ENCODE measurements at places on chromosomes 13 and 19. TPM values are rescaled to one million over a fixed set of nuclear protein-coding genes. Genes with fewer than 3 reads are reported as not detected.

The ARL11 gene
- 2.1 TPM for total RNA-seq

The PDE4C gene
- total RNA-seq: 0.14 TPM

The ZNF540 gene
- total RNA-seq: 1.5 TPM

The ZNF709 gene
- 1.9 TPM for total RNA-seq

DNA sequence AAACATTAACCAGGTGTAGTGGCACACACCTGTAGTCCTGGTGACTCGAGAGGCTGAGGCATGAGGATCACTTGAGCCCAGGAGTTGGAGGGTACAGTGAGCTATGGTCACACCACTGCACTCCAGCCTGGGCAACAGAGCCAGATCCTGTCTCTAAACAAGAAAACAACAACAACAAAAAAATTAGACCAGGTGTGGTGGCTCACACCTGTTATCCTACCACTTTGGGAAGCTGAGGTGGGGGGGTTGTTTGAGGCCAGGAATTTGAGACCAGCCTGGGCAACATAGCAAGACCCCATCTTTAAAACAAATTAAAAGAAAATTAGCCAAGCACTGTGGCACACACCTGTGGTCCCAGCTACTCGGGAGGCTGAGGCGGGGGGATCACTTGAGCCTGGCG, 20.8 kb upstream of the PTPRS start:
- H3K4me1 ChIP-seq: no peaks in the 10 kb centered on the region
- H3K27me3 ChIP-seq: no peaks in the 10 kb centered on the region
- no peak for DNase-seq
- H3K36me3 ChIP-seq: no peaks in the 10 kb centered on the region

- no peak overlapping the region for H3K27ac ChIP-seq
- DNase-seq: no peak
- H3K27me3 ChIP-seq: peaks cover 19% of the 10 kb centered on the region
- H3K36me3 ChIP-seq: no peaks in the 10 kb centered on the region
- peak overlapping the region; percentile 15 for H3K4me3 ChIP-seq
Measured at GRCh38 chr19:45767410-45767880, 1.6 kb downstream of the SIX5 start.

GRCh38 chr19:29952646-29953045, 10.6 kb downstream of the URI1 start:
- H3K27me3 ChIP-seq: no peaks in the 10 kb centered on the region
- no peak overlapping the region for H3K27ac ChIP-seq
- no peak overlapping the region for H3K4me3 ChIP-seq
- peaks cover 57% of the 10 kb centered on the region for H3K36me3 ChIP-seq
- peaks cover 36% of the 10 kb centered on the region for H3K4me1 ChIP-seq
- no peak for DNase-seq
